ENCODE measurements at places on chromosomes 11 and 22.

GRCh38 chr11:76161261-76161961 is 44.9 kb downstream of the WNT11 start:
- DNase-seq = no peak

DNA sequence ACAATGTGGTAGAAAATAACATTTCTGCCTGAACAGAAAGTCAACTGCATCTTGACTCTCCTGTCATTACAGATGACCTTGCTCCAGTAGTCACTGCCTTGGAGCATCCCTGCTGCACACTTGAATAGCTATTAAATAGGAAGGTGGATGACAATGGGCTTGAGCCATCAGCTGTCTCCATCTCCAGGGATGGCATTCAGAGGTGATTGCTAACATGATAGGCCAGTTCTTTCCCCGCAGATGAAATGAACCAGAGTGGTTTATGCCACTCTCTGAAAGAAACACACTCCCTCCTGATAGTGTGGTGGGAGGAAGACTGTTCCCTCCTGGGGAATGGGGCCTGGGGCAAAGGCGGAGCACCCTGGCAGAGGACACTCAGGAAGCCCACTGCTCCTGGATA is 57.1 kb upstream of the OLFML1 start:
- no peak for DNase-seq

GRCh38 chr11:124310721-124311120 is 3.0 kb downstream of the OR8D1 start:
- peak; percentile 4 for DNase-seq

DNA sequence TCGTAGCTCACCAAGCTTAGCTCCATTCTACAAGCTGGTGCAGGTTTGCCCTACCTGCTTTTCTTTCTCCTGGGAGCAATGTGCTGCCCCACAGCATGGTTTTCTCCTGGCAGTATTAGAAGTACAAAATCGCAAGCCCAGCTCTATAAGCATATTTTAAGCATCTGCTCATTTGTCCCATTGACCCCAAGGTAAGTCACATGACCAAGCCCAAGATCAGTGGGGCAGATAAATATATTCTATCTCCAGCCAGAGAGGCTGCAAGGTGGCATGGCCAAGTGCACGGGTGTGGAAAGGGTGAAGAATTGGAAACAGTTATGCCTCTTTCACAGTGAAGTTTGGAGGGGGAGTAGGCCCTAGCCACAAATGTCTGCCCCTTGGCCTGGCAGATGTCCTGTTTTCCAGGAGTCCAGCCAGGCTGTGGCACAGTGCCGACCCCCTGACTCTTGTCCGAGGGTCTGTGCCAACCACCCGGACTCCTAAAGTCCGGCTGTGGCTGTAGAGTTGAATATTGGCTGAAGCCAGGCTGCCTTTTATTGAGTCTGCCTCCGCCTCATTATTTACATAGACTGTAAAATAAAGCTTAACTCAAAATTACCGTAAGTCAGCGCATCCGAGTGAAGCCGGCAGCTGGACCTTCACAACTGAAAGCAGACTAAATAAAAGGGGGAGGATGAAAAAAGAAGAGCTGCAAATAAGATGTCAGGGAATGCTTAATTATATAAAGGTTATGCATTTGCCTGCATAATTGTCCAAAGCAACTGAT is 165.7 kb downstream of the COMMD9 start:
- no peak for DNase-seq

GRCh38 chr11:45771566-45772448 is 33.1 kb upstream of the SLC35C1 start:
- peak; percentile 79 for DNase-seq

- DNase-seq = no peak
Observed at GRCh38 chr11:70577948-70578347, 179.6 kb downstream of the CTTN start.

DNA sequence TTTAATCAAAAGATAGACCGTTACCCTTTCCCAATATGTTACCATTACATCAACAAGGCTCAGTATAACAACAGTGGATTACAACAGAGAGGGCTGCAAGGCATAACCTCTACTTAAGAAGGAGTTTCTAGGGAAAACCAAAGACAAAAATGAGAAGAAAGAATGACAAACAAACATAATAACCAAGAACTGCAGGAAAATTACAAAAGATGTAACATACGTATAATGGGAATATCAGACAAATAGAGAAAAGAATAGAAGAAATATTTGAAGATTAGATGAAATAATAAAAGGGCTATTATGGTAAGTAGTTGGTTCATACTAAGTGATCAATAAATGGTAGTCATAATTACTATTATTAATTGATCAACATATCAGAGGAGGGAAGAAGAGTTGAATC is 39.1 kb downstream of the SPON1 start:
- no peak for DNase-seq

DNA sequence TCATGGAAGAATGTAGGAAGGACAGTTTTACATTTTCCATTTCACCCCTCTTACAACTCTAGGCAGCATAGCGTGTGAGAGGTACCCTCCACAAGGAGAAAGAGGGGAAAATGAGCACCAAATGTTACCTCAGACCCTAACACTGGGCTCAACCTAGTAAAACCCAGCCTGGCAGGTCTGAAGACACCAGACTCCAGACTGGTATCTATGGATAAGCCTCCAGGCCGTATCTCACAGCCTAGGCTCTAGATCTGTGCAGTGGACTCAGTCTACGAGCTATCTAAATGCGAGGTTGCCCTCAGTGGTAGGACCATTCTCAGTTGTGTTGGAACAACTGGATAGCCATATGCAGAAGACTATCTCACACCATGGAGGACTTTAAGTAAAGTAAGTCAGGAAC is 10.5 kb downstream of the TRIM5 start:
- no peak for DNase-seq

DNA sequence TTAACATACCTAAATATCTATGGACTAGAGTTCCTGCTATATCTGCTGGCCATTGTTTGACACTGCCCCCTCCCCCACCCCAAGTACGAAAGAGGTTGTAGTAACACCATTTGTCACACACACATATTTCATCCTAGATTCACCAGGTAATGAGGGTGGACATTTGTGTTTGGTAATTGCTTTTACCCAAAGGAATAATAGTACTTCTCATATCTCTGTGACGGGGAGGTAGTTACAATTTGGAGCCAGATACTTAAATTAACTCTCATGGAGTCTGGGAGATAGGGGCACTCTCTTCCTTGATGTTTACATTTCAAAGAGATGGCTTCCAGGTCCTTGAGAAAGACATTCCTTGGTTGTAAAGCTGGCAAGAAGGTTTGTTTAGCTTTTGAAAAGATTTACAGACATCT is 38.7 kb downstream of the REXO2 start:
- no peak for DNase-seq

- DNase-seq = peak; percentile 73
Observed at GRCh38 chr22:41974691-41975290, 5.5 kb downstream of the SEPTIN3 start.

GRCh38 chr11:94650756-94651155 is 83.6 kb downstream of the PIWIL4 start:
- DNase-seq = peak; percentile 50
